ENCODE measurements at places on chromosomes 1 and 21.
A peak's percentile ranks its signal among the peaks of the same experiment; 100 is the strongest.

DNA sequence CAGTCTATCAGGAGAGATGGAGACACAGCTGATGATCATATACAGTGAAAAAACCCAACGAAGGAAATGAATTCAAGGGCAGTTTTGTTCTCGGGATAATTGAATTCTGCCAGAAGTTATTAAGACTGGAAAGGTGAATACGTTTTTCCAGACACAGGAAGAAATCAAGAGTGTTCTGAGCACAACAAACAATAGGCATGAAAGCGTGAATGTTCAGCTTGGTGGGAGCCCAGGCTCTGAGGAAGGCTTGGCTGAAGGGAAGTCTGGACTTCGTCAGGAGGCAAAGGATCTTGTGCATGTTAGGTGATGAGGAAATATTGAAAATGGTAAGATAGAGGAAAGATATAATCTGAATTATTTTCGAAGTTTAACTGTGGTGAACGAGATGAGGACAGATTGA lies 50.4 kb downstream of the CYYR1 start:
- DNase-seq, result no peak

- no peak for DNase-seq
Observed at GRCh38 chr1:156862997-156863599, 2.4 kb downstream of the NTRK1 start.

DNA sequence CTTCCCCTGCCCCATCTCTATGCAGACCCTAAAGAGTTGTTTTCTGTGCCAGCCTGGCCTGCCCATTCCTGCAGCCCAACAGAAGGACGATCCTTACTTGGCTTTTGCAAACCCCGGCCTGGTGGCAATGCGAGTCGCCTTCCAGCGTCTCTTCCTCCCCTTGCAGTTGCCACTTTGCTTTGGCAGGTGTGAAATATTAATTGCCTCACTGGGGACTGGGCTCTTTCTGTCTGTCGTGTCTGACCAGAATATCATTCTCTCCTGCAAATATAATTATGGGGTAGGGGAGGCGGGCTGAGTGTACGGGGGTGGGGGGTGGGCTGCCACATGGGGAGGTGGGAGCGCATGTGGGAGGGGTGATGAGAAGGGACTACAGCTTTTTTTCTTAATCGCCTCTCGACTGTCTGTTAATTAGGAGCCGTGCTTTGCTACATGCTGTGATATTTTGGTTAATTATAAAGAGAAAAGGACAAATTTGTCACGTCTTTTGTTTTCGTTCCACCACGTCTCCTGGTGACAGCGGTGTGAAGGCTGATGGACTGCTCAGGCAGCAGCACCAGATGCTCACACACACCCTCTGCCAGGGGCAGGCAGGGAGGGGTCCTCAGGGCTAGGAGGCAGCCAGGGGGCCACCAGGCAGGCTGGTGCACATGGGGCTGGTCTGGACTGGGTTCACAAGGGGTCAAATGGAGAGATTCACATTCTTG lies 80.1 kb upstream of the CD34 start:
- DNase-seq, result peak; percentile 78

- no peak for DNase-seq
Observed at GRCh38 chr1:243549791-243550190, 293.9 kb downstream of the SDCCAG8 start.

- no peak for DNase-seq
Observed at GRCh38 chr1:55065648-55066047, 26.3 kb downstream of the PCSK9 start.

- DNase-seq, result no peak
Observed at GRCh38 chr1:34617321-34618118, 137.3 kb upstream of the GJB5 start.

- no peak for DNase-seq
Observed at GRCh38 chr1:206579747-206580437, 32.4 kb downstream of the EIF2D start.

DNA sequence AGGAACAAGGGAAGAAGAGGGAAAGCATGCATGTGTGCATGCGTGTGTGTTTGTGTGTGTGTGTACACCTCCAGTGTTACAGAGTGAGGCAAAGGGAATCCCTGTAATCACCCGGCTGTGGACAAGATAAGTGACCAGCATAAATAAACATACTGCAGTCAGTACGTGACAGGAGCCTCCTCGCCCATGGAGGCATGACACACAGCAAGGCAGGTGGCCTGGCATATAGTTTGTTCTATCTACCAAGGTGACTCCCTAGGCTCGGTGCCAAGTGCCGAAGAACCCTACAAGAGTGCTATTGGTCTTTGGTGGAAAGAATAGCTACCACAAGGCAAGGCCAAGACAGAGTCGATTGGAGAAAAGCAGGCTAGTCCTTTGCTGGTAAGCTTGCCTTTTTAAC lies 31.7 kb upstream of the HEATR1 start:
- no peak for DNase-seq

DNA sequence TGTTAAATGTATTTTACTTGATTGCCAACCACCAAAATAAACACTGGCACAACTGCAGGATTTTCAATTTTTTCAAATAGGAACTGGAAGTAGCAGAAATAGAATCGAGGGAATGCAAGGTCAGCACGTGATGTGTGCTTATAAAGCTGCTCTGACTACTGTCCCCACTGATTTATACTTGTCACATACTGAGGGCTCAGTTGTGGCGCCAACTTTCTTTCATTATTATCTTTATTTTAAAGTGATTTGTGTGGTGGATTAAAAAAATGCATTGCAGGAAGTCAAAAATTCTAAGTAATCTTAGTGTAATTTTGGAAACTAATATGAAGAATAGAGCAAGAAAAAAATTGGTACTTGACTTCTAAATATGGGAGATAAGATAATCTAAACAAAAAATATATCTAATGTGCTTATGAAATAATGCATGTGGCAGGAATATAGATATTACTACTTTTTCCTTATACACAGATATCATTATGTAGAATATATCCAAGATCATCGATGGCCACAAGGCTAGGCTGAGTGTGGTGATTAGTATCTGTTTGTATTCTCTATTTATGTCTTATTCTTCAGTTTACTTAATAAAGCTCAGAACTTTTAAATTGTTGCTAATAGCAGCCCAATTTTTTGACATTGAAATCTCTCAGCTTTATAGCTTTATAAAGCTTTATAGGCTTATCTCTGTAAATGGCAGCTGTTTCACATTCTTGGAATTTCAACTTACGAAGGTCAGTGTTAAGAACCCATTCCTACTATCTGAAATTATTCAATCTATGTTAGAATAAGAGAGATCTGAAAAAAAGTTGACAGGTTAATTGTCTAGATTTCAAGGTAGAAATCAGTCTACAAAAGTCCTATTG lies 404.5 kb upstream of the ADAMTS5 start:
- DNase-seq, result no peak

DNA sequence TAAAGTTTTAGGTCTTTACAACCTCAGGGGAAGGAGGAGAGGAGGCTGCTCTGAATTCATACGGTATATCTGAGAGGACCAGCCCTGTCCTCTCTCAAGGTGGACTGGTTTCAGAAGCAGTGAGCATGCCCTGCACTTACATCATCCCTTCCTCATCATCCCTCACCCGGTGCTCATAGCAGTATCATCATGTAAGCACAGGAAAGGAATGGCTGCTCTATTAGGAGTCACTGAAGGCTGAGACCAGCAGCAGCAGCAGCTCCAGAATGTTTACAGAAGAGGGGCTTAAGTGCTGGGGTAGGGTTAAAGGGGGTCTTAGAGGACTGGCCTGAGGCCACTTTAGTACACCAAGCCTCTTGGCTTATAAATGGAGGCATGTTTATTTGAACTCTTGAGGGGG lies 185.9 kb downstream of the AK5 start:
- DNase-seq, result no peak

GRCh38 chr21:15893902-15894301 lies 164.1 kb downstream of the USP25 start:
- no peak for DNase-seq

DNA sequence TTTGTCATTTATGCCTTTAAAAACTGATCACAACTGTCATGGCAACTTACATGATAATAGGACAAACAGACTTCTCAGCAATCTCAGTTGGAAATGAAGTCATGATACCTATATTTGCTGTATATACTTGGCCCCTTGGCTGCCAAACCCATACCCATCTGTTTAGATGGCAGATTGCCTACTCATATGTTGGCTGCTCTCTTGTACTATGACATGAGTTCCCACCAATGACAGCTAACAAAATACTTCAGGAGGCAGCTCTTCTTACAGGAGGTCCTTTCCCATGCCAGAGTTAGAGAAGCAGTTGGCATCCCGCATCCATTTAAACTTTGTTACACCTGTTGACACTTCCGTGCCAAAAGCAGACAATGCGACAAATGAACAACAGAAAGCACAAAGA lies 603.1 kb upstream of the ADGRL2 start:
- no peak for DNase-seq

DNA sequence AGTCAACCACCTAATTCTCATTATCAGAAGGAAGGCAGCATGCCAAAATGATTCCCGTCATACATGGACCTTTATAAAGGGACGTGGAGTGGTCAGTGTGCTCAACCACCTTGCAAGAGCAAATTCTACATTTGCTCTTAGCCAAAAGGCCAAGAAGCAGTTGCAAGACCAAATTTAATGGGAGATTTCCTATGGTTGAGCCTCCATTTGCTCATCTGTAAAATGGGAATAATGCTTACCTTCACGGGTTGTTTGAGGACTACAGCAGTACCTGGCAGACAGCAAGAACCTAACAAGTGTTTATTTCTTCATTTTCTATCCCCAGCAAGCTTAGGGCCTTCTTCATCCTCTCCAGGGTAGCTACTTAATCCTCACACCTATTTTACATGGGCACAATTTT lies 17.4 kb upstream of the PADI4 start:
- no peak for DNase-seq

- peak; percentile 6 for DNase-seq
Observed at GRCh38 chr1:234065794-234066447, 161.4 kb downstream of the SLC35F3 start.

GRCh38 chr1:85398391-85399064 lies 66.4 kb downstream of the DDAH1 start:
- DNase-seq, result no peak

- DNase-seq, result no peak
Observed at GRCh38 chr1:26696654-26697430, 1.0 kb downstream of the ARID1A start.

- DNase-seq, result no peak
Observed at GRCh38 chr1:100230765-100231164, 18.9 kb downstream of the DBT start.

GRCh38 chr1:183215076-183215720 lies 29.1 kb downstream of the LAMC2 start:
- no peak for DNase-seq

DNA sequence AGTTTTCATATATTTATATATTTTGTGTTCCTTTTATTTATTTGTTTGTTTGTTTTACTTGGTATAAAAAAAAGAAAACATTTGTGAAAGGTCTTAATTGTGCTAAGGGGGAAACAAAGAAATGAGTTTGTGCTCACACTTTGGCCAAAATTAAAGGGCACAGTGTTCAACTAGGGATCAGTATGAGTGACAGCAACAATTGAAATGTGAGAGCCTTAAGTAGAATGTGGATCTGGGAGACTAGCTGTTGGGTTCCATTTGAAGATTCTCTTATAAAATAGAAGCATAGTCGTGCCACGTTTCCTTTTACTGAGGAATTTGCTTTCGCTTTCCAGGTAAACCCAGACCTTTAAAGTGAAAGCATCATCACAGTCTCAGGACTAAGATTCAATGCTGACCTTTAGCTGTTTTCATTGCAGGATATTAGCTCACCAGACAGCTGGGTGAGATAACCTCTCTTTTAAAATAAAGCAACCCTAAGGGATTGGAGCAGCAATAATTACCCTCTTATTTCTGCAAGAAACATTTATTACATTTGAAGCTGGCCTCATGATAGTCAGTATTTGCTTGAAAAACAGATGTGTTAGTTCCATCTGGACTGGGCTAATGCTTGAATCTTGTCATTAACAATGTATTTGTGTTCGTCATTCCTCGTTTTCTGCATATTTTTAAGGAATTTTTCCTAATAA lies 37.1 kb upstream of the CD55 start:
- DNase-seq, result no peak

DNA sequence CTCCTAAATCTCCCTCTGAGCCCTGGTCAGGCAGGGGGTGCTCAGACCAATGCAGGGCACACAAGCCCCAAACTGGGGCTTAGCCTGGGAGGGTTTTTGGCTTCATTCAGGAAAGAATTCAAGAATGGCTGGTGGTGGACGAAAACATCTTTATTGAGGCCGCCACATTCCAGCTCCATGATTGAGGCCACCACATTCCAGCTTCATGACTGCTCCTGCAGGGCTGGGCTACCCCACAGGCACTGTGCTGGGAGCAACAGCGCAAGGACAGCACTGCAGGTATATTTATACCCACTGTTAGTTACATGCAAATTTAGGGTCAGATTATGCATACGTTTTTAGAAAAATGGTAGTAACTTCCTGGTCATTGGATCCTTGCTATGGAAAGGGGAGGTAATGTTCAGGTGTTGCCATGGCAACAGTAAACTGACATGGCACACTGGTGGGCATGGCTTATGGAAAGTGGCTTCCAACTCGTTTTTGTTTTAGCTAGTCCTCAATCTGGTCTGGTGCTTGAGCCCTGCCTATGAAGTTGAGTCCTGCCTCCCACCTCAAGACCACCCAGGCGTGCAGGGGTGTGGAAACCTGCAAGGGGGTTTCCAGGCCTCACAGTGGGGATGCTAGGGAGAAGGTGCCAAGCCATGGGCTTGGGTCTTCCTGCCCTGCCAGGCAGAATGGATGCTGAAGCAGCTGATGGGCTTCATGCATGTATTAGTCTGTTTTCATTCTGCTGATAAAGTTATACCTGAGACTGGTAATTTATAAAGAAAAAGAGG lies 348.7 kb upstream of the AJAP1 start:
- no peak for DNase-seq

DNA sequence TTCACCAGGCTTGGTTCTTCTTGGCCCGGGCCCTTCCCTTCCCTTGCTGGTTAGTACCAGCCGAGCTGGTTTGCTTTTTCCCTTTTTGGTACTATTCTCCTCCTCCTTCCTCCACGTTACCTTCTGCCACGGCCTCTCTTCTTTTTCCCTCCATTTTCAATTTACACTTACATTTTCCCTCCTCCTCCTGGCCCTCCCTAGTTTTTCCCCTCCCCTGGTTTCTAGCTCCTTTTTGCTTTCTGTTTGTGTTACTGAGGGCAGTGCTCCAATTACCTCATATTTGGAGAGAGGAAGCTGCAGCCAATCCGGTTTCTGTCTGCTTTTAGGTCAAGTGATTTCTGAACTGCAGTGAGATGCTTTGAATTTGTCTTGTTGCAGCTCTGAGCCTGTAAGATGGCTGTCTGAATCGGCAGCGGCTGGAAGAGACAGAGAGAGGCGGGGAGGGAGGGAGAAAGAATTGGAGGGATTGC lies 63.7 kb downstream of the MACF1 start:
- peak; percentile 56 for DNase-seq

- no peak for DNase-seq
Observed at GRCh38 chr1:205041001-205041715, 1.9 kb upstream of the CNTN2 start.

- DNase-seq, result no peak
Observed at GRCh38 chr1:162407539-162407938, 4.4 kb downstream of the SH2D1B start.

GRCh38 chr1:26363549-26364448 lies 8.8 kb downstream of the ZNF683 start:
- DNase-seq, result peak; percentile 41

DNA sequence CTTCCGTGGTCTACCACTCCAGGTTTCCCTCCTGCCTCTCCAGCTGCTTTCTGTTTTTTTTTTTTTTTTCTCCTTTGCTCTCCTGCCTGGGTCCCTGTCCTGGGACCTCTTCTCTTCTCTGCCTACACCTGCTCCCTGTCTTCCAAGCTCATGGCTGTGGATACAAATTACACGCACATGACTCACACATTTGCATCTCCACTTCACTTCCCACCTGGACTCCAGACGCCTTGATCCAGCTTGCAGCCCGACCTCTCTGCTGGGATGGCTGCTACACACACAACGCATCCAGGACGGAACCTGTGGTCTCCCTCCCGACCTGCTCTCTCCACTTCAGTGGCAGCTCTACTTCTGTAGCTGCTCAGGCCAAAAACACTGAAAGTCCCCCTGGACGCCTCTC lies 44.4 kb upstream of the B3GALT5 start:
- DNase-seq, result no peak
